ENCODE measurements at places on chromosomes 11 and 22.

- no peak for DNase-seq
Observed at GRCh38 chr22:28029201-28029948, 110.3 kb upstream of the PITPNB start.

DNA sequence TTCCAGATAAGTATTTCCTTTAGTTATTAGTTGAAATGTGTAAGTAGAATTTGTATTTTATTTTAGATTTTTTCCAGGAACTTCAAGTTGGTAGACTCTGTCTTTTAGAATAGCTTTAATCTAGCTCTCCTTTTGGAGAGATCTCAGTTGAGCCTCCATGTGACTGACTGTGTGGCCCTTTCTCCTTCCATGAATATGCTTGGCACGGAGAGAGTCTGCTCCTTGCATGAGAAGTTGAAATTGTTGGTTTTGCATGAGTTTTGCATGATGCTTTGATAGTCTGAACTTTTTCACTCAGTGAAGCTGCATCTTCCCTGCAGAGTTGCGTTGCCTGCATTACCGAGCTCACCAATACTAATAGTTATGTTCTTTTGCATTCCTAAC lies 32.8 kb upstream of the CTTN start:
- DNase-seq: no peak

DNA sequence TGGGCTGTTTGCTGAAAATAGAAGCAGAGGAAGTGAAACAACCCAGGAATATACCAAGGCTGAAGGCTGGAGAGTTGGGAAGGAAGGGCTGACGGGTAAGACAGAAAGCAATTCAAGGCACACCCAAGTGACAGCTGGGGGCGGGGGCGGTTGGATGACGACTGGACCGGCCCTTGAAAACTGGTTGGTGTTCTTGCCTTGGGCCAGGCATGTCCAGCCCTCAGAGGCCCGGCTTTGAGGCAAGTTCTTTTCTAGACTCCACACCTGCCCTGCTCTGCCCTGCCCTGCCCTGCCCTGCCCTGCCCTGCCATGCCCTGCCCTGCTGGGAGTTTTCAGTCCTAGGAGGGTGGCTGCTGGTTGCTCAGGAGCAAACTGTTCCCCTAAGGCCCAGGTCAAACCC lies 34.2 kb upstream of the CACNG2 start:
- DNase-seq: no peak

DNA sequence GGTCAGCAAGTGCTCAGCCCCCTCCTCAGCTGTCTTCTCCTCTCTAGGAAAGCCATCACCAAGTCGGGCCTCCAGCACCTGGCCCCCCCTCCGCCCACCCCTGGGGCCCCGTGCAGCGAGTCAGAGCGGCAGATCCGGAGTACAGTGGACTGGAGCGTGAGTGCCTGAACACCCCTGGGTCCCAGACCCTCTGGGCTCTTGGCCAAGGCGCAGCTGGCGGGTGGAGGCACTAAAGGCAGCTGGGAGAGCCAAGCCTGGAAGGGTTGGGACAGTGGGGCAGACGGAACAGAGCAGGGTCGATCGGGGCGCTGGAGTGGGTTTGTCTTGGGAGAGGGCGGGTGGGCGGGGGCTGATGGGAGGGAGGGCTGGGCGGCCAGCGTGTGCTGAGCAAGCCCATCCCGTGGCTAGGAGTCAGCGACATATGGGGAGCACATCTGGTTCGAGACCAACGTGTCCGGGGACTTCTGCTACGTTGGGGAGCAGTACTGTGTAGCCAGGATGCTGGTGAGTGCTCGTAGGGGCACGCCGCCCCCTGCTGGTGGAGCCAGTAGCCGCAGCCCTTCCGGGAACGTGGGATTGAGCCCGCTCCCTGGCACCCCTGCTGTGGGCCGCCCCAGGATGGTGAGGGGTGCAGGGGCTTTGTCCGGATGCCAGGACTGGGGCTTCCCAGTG lies 14.1 kb upstream of the MDK start:
- DNase-seq: no peak

DNA sequence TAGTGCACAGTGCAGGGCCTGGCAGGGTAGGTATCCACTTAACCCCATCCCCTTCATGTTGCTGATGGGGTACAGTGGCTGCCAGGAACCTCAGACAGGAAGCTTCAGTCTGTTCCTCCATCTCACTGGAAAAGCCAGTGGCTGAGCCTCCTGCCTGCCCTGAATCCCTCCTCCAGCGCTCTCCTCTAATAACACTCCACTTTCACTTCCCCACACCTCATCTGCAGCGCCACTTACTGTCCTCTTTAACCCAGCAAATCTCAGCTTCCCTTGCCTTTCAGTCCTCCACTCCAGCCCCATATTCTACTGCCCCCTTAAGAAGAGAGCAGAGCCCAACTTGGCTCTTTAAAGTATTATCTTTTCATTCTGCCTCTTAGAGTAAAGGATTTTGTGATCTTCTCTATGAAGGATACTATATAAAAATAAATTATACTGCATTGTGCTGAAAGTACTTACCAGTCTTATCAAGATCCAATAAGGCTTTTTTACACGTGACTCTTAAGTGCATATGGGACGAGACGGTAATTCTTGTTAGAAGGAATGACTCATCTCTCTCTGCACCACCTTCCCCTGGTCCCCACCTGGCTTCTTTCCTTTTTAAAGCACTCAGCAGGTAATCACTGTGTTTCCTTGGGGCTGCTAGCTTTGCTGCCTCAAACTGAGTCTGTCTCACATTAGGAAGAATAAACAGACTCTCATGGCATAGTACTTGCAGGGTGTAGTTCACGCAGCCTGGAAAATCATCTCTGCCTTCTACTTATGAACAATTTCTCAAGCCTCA lies 238.0 kb upstream of the NARS2 start:
- DNase-seq: no peak

Data from SK-N-MC (cell line).